ENCODE measurements at places on chromosomes 12 and 14.

- DNase-seq, result no peak
These were observed 490 bp downstream of the RILPL1 start for GRCh38 chr12:123532808-123533649.

GRCh38 chr14:51823706-51824105 is 36.7 kb upstream of the GNG2 start:
- no peak for DNase-seq

GRCh38 chr14:68792979-68793733 is at the start of gene ZFP36L1:
Gene ZFP36L1 (minus strand): TSS chr14:68793067. CDS start chr14:68792938, 129 bp downstream.
- peak; percentile 87 for DNase-seq

DNA sequence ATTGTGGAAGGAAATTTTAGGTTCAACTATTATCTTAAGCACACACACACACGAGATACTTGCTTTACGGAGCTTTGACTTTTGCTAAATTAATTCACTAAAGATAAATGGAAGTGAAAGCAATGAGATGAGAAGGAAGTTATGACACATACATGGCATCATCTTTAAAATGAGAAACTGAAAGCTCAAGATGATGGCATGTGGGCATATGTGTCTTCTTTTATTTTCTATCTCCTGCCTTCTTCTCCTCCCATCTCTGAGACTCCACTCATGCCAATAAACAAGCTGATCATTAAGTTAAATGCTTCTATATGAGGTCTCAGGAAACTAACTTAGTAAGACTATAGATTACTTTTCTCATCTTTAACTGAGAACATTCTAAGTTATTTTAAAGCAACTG is 216.7 kb downstream of the MED13L start:
- DNase-seq, result no peak

DNA sequence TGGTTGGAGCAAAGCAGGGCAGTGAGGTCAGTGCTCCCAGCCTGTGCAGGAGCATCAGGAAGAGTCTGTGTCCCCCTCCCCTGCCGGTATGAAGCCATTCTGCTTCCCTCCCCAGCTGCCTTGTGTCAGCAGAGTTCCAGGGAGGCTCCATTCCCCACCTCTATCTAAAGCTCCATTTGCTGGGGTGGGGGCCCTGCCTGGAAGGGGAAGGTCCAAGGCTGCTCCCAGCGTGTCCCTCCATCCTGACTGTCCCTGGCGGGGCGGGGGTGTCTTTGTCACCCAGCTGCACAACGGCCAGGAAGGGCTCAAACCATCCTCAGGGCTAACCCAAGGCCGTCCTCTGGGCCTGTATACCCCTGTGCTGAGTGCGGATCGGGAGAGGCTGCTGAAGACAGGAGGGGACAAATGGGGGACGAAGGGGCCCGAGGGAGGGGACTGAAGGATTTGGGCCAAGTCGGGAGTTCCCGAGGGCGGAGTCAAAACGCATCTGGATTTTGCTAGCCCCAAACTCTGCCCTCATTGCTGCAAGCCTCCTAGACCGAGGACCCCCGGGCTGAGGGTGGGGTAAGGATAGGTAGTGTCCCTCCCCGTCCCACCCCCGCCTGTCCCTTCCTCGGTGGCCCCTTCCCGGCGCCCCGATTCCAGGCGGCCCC is 748 bp upstream of the ACVRL1 start:
- no peak for DNase-seq

GRCh38 chr14:58794993-58795762 is 157.4 kb downstream of the DACT1 start:
- DNase-seq, result no peak
